Occipital lobe (tissue), 3 donors: ENCODE measurements at places on chromosomes 1 and 21.

- no peak for DNase-seq
These were observed 1.5 kb downstream of the MLLT11 start for GRCh38 chr1:151061704-151062103.

DNA sequence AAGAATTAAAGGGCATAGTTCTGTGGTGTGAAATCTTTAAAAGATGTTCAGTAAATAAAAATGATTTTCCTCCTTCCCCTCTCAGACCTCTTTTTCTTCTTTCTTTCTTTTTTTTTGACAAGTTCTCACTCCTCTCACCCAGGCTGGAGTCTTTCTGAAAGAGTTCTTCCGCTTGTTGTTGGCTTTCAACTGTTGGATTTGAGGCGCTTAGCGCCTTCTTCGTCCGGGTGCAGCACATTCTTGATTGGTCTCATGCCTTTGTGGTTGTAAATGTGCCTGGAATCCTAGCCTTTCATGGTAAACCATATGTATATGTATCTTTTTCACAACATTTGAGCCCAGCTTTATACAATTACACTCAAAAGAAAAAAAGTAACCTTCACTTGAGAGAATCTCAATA, 980 bp upstream of the METTL18 start:
- DNase-seq: no peak

GRCh38 chr1:68221001-68221979, 11.0 kb downstream of the WLS start:
- no peak for DNase-seq

- DNase-seq: no peak
These were observed 59.4 kb downstream of the NRIP1 start for GRCh38 chr21:15005391-15005790.

DNA sequence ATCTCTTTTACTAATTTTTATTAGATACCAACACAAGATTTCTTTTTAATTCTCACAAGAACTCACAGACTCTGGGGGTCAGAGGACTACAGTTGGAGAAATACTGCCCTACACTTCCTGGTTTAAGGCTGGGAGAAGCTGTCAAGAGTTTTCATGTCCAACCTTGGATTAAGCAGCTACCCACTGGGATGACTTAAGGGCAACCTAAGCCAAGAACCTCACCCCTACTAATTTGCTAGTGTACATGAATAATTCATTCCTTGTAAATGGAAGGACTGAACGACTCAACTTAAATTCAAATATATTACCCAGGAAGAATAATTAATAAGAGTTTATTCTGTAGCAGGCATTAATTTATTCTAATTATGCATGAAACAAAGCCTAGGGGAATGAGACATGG, 182.3 kb upstream of the C1orf105 start:
- no peak for DNase-seq

GRCh38 chr1:235748747-235749146, 99.2 kb upstream of the GNG4 start:
- DNase-seq: no peak

DNA sequence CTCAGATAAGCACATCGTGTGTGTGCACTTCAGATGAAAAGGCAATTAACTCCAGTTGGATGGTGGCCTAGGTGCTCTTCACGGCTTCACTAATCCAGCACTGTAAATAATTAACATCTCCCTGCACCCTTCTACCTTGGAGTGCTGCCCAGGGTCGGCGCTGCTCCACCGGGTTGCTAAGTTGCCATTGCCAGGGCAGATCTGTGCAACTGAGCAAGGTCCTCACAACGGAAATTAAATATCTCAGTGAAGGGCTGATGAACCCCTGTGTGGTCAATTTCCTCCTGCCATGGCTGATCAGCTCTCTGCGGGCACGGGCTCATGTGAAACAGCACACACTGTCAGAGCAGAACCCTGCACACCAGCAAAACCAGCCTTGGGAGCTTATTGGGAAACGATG, 63.2 kb downstream of the SYDE2 start:
- DNase-seq: no peak

DNA sequence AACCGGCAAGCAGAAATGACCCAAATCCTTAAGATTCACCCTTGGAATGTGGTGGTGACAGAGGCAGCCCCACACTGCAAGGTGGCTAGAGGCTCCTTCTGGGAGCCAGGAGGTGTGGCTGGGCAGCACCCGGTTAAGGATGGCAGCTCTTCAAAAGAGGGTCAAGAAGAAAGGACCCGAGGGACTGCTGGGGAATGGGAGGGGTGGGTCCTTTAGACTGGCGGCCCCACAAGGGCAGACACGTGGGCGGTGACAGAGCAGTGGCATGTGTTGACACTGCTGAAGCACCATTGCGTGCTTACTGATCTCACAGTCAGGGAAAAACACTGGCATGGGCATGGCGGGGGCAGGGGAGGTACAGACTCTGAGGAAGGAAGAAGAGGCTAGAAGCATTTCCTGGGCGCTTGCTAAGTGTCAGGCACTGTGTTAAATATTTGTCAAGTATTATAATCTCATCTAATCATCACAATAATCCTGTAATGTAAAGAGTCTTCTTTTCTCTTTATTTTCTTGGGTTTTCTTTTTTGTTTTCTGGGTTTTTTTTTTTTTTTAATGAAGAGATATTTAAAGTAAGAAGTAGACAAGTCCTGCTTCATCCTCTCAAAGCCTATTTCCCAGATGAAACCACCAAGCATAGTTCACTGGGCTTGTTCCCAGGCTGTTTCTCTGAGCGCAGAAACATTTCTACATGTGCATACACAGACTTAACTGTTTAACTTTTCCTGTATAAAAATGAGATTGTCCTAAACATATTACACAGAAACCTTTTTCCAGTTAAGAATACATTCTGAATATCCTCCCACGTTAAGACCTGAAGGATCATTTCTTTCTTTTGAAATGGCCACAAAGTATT, 165.8 kb upstream of the EDN2 start:
- DNase-seq: no peak

DNA sequence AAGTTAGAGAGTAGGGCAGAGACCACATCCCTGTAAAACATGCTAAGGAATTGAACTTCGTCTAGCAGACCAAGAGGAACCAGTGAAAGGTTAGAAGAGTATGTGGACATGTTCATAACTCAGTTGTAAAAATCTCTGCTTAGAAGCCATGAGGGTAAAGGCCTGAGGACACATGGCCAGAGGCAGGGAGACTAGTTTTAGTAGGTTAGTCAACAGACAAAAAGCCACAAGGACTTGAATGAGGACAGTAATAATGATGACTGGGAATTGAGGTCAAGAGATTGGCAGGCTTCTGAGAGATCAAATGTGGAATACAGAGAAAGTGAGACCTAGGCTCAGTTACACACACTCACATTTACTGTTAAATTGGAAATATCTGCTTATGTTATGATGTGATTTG, 205.5 kb upstream of the HOOK1 start:
- DNase-seq: no peak

DNA sequence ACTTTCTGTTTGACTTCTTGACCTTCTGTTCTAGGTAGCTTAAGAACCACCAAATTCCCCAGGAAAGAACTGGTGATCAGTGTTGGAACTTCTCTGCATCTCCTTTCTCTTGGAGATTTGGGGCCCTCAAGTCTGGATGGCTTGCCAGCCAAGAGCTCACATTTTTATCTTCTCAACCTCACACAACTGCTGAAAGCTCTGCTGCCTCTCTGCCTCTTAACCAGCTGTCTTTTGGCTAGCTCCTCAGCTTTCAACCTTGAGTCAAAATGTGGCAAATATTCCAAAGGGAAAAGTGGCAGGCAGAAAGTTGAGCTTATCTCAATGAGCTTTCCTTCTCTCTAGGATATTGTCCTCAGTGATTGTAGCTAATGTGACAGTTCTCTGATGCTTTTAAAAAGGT, 89.2 kb upstream of the CCDC190 start:
- DNase-seq: no peak

GRCh38 chr1:44500181-44501046, 95.4 kb downstream of the RNF220 start:
- DNase-seq: peak; percentile 82

DNA sequence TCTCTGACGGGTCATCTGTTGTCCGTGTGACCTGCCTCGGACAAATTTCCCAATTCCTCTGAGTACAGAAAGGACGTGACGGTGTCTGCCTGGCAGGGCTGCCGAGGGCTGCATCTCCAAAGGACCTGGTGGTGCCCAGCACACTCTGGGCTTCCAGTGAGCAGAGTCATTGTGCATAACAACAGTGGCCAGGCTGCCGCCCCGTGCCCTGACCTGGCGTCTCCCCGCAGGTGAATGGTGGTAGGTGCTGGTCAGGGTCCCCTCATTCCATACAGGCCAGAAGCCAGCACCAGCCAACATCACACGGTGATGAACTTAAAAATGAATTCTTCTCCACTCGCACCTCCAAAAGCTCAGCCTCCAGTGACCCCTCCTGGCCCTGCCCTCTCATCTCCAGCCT, 28.2 kb downstream of the PRDM16 start:
- no peak for DNase-seq

- no peak for DNase-seq
These were observed 32.0 kb upstream of the TLR5 start for GRCh38 chr1:223175032-223175431.

DNA sequence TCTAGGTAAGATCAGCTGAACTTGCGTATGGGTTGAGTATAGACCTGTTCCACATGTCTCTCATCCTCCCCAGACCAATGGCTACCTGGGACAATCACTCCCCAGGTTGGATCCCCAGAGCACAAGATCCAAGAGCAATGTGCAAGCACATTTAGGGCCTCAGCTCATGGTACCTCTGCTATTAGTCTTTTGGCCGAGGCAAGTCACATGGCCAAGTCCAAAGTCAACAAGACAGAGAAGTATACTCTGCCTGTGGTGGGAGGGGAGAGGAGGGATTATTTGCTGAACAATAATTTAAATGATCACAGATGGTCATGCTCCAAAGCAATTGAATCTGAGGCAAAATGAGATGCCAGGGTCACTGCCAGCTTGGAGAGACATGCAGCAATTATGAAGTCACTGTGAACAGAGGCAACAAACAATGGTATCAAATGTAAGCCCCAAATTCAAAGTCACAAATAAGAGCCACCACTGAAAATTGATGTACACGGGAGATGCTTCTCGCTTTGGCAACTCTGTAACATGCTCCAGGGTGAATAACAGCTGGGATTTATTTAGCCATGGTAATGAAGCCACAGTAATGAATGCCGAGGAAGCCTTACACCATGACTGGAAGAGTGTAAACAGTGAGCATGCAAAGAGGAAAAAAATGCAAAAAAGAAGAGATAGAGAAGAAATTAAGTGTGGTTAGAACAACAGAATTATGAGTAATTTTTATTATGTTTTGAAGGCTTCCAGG, 149.1 kb downstream of the ZNF281 start:
- no peak for DNase-seq

DNA sequence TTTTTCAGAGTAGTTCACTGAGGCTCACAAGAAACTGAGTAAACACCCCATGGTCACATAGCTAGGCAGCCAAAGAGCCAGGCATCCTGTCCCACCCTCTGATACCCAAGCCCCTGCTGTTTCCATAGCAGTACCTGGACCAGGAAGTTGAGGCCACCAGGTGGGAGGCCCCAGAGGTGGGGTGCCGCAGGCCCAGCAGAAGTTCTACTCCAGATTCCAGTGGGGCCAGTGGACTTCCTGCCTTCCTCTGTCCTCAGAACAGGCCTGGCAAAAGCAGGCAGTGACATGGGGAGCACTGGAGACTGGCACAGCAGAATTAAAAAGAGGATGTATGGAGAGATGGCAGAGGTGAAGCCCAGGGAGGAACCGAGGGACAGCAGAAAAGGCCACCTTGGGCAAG, 19.0 kb downstream of the FOXO6 start:
- DNase-seq: no peak

DNA sequence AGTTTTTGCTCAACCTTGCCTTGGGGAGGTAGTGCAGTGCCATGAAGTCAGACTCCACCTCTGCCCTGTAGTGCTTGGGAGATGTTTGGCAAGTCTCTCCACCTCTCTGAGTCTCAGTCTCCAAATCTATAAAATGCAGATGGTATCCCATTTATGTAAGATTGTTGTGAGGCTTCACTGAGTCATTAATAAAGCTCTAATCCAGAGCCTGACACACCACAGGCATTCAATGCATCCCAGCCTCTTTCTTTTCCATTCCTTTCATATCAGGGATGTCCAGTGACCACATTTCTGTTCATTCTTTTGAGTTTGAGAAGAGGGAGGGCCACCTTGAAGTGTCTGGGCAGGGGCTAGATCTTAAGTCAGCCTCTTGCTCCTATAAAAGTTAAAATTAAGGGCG, 37.6 kb upstream of the LMO4 start:
- DNase-seq: no peak

GRCh38 chr21:33380483-33380998, 22.7 kb upstream of the IFNGR2 start:
- DNase-seq: peak; percentile 82

DNA sequence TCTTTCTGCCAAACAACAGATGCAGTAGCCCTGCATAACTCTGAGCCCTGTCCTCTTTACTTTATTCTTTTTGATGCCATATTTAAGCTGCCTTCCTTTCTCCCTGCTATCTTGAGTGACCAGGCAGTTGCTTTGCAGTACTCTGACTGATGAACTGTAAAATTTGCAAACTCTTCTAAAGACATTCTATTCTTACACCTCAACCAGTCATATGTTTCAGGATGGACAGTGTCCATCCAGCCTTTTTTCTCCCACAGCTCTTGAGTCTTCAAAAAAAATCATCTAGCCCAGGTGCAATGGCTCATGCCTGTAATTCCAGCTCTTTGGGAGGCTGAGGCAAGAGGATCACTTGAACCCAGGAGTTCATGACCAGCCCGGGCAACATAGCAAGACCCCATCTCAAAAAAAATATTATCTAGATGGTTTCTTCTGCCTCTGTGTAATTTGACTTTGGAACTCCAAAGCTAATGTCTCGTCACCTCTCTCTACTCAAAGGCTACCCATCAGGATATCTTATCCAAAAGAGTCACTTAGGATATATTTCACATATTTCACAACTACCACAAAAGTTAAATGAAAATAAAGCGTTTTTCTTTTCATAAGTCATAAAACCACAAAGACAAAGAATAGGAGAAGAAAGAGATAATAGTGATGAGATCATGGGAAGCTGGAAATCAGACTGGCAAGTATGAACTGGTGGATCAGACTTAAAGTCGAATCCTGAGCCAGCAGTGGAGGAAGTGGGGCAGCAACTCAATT, 54.6 kb upstream of the IPO9 start:
- no peak for DNase-seq

DNA sequence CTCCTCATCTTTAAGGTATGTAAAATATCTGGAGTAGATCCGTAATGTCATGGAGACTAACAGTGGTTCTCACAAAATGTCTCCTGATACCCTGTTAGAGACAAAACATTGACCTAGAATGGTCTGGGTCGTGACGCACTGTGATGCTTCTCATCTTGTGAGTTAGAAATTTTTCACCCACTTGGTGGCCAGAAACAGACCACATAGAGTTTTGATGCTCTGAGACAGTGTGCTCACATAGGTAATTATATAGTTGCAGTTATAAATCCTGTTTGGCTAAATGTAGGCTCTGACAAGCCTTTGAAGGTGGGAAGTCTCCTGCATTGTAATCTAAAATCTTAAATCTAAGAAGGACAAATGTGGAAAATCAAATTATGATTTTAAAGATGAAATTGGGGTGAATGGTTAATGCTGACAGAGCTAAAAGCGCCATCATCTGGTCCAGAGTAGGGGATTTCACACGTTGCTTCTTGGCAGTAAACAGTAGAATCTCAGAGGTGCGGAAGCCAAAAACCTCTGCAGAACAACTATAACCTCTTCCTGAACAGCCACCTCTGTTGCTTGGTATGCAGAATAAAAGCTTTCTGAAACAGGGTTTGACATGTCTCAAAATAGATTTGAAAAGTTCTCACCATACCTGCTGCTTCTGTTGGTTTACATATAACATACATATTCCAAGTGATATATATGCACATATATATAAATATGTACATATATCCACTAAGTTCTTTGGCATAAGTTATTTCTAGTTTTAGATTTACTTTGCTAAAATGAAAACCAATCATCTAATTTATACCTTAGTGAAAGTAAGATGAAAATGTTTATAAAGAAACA, 17.1 kb downstream of the RPAP2 start:
- no peak for DNase-seq

GRCh38 chr1:11273595-11274234, 717 bp downstream of the UBIAD1 start:
- no peak for DNase-seq
